Central memory CD8-positive, alpha-beta T cell (primary cell): ENCODE measurements at places on chromosomes 5 and 9.

- no peak for DNase-seq
Measured at GRCh38 chr5:107418902-107419301, 251.8 kb downstream of the EFNA5 start.

GRCh38 chr5:14364096-14364495 is 217.5 kb upstream of the OTULINL start:
- DNase-seq, result no peak

DNA sequence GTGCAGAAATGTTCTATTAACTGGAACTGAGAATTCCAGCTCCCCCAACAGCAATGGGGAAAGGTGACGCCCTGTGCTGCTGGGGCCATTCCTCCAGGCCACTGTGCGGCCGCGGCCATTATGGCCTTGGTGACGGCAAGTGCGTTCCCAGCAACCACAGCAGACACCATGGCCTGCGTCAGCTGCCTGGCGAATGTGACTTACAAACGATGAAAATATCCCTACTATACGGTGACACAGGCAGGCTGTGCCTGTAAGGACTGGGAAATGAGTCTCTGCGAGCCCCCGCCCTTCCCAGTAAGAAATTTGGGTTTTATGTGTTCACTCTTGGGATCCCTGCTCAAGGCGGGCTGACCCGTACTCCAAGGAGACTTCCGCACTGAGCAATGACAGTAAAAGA is 20.6 kb downstream of the CLPTM1L start:
- DNase-seq, result no peak

DNA sequence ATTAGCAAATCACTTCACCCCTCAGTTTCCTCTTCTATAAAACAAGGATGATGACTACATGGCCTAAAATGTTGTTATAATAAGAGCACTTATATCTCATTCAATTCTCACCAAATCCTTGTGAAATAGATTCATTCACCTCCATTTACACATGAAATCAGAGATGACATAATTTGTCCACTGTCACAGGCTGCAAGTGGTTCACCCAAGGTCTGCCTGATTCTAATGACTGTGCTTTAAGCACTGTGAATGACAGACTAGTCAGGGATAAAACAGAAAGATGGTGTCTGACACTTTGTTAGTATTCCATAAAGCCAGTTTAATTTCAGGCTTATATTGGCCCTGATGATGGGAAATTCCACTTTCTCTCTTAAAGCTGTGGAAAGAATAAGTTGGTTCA is 209.5 kb downstream of the MAPKAP1 start:
- DNase-seq, result no peak

DNA sequence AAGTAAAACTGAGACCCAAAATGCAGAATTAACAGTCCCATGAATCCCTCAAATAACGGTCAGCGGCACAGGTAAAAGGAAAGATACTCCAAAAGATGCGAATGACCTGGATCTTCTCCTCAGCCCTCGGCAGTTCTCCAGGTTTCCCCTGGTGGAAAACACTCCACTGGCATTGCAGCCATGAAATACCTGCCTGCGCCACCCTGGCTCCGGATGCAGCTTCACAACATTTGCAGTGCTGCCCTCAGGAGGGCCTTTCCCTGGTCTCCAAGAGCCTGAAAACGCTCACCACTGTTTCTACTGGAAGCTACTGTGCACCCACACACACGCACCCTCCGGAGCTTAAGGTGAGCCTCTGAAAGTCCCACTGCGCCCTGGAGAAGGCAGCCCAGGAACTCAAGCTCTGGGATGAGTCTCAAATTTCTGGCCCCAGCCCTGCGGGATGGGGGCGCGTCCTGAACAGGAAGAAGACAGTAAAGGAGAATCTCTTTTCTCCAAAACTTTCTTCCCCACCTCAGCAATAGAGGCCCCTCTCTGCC is 612 bp downstream of the UGT3A2 start:
- no peak for DNase-seq
